Right cardiac atrium (tissue), 5 donors: ENCODE measurements at places on chromosomes 4 and X.

- no peak for DNase-seq
These were observed 1022.4 kb upstream of the DIAPH2 start for GRCh38 chrX:95662200-95662599.

GRCh38 chr4:168167714-168168284, 75.5 kb downstream of the ANXA10 start:
- no peak for DNase-seq

DNA sequence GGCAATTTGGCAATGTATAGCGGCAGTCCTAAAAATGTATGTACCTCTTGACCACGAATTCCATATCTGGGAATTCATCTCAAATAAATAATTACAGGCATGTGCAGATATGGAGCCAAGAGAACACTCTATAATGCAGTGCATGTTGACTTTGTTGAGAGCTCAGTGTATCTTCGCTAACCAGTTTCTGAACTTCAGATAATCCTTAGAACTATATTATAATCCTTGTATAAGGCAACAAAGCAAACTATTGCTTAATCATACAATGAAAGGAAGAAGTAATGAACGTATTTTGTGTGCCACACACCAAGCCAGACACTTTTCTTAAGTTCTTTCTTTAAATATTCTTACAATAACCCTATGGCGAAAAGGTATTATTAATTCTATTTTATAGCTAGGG, 168.5 kb downstream of the SMIM20 start:
- DNase-seq: no peak

GRCh38 chr4:11489453-11490083, 60.9 kb upstream of the HS3ST1 start:
- DNase-seq: no peak

DNA sequence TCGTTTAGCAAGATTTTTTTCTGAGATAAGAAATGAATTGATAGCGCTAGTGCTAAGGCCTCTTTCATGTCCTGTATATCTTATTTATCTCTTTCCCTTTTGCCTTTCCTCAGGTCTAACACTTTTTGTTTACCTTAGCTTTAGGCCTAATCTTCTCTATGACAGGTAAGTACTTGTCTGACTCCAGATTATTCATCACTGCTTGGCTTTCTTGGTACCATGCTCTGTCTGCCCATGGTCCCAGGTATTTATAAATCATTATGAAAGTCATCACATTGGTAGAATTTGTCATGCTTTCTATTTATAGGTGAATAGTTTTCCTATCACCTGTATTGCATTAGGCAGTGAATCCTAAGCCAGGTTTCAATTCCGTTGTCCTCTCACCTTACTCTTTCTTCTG, 99.5 kb upstream of the CTSO start:
- DNase-seq: no peak

GRCh38 chrX:41449615-41450014, 2.5 kb downstream of the NYX start:
- no peak for DNase-seq

DNA sequence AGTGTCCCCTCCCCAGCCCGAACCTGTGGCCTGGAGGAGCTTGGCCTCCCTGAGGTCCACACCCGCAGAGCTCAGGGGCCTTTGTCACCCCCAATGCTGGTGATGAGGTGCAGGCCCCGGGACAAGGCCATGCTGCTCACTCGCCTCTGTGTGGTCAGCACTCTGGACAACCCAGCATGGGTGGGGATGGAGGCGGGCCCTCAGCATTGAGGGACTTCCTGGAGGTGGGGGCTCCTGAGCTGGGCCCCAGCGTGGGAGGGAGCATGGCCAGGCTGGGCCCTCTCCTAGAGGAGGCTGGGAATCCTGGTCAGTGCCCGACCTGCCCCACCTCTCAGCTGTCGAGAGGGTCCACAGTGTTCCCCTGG, 30.6 kb downstream of the TACC3 start:
- no peak for DNase-seq

- DNase-seq: no peak
These were observed 99.1 kb upstream of the FAM47C start for GRCh38 chrX:36908801-36909675.

- DNase-seq: no peak
These were observed 1778.2 kb upstream of the PCDH10 start for GRCh38 chr4:131370846-131371245.

DNA sequence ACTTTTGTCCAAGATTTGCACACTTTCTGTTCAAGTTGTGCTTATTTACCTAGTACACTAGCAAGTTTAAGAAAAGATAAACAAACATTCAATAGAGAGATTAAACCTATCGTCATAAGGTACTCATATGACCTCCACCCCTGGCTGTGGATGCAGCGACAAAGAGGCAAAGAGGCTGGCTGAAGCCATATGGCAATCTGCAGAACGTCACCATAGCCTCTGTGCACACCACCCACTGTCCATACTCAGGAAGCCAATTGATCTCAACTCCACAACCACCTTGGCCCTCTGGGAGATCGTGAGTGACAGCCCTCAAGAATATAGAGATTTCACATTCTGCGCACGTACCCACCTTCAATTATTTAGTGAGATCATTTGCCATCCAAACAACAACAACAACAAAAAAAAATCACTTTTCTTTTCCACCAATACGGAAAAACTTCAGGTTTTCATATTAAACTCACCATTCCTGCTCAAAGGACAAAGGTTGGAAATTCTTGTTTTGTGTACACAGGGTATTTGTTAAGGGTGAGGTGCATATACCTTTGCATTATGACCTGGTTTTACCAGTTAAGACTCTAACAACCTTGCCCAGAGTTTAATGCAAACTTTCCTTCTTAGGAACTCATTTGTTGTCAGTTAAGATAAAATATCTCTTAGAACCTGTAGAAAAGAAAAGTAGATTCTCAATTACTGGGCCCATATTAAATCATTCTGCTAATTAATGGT, 243.0 kb upstream of the FSTL5 start:
- DNase-seq: no peak
